ENCODE measurements at places on chromosomes 12 and 14.

DNA sequence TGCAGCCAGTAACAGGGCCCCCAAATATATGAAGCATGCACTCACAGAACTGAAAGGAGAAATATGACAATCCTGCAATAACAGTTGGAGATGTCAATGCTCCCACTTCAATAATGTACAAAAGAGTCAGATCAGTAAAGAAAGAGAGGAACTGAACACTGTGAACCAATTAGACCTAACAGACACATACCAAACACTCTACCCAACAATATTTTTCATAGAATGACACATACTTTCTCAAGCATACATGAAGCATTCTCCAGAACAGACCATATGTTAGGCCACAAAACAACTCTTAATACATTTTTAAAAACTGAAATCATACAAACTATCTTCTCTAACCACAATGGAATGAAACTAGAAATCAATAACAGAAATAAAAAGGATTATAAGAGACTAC is 80.2 kb downstream of the ELK3 start:
- DNase-seq, result no peak

GRCh38 chr14:54629183-54629582 is 62.3 kb downstream of the SAMD4A start:
- DNase-seq, result no peak

- no peak for DNase-seq
Measured at GRCh38 chr12:56530390-56531055, 8.9 kb downstream of the RBMS2 start.

- no peak for DNase-seq
Measured at GRCh38 chr12:49763006-49763591, 21.7 kb downstream of the TMBIM6 start.

- DNase-seq, result no peak
Measured at GRCh38 chr12:112370868-112371510, 11.2 kb downstream of the HECTD4 start.

- no peak for DNase-seq
Measured at GRCh38 chr12:27237790-27238771, 6.0 kb upstream of the STK38L start.

DNA sequence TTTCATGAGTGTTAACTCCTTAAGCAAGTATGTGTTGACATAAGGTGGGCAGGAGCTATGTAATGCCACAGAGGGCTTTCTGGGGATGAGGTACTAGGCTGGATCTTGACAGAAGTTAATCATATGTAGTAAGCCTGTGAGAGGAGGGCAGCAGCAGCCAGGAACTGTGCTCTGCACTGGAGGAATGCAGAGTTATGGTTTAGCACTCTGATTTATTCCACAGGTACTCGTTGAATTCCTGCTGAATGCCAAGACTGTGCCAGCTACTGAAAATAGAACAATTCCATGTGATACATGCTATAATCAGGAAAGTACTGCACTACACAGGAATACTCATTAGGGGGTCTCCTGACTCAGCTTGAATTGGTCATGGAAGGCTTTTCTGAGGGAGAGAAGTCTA is 58.7 kb downstream of the SUSD6 start:
- no peak for DNase-seq

DNA sequence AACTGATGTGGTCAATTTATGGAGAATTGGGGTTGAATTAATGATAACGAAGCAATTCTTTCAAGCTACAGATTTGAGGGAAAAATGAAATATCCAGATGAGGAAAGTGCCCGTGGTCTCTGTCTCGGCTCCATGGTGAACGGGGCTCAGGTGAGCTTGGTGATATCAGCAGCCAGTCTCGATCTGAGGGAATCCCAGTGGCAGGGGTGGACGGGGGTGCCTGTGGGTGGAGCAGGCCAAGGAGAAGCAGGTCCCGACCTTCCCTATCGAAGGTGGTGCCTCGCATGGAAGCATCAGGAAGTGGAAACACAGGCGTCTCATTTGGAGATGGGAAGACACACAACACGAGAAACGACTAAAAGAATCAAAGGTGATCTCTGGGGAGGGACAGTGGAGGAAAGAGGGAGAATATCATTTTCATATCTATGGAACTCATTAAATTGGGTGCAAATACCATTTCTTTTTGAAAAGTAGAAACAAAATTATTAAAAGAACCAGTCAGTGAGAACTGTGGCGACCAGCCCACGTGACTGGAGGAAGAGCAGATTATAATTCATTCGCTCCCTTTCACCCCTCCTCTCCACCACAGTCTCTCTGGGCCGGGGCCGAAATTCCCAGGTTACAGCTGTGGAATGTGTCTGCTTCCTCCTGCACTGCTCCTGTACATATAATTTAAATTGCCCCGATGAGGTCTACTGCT is 354.3 kb upstream of the SFSWAP start:
- DNase-seq, result no peak

DNA sequence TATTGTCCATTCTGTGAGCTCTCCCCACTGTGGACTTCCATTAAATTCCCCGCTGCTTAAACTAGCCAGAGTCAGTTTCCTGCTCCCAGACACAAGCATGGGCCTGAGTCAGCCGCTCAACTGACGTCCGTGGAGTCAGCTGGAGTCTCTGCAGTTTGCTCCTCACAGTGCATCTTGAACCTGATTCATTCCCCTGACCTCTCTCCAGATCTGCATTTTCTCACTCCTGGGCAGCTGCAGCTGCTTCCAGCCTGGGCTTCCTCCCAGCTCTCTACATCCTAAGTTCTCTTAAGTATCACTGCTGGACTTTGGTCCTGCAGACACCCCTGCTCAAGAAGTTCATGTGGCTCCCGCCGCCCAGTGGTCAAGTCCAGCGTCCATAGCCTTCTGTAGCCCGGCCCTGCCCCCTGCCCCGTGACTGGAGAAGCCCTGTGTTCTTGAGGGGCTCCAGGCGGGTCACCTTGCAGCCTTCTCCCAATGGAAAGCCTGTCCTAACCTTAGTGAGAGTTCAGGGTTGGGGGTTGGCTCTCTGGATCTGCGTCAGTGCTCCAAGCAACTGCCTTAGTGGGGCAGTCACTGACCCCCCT is 20.0 kb downstream of the NFKBIA start:
- DNase-seq, result no peak

DNA sequence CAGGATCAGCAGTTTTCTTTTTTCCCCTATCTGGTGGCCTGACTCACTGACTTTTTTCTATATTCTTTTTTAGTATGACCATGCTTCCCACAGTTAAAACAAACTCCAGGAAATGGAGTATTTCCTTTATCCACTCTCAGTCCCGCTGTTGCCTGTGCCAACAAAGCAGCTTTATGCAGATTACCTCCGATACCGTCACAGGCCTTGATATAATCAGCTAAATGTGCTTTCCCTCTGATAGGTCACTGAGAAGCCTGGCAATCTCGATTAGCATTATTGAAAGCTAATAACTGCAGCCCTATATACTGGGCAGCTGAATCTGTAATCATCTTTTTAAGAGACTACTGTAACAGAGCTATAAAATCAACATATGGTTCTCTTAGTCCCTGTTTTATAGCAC is 243.6 kb downstream of the KIF21A start:
- no peak for DNase-seq

DNA sequence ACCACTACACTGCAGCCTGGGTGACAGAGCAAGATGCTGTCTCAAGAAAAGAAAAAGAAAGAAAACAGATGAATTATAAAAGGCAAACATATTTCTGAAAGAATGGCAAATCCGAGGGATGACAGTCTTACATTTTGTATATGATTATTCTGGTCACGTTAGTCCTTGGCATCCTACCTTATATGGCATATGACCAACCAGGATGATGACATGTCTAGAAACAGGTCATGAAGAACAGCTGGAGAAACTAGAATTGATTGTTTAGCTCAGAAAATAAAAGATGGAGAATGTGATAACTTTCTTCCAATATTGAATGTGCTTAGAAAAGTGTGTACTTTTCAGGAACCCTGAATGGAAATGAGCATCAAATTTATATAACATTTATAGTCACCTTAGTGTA is 19.2 kb downstream of the SLC2A14 start:
- DNase-seq, result no peak

DNA sequence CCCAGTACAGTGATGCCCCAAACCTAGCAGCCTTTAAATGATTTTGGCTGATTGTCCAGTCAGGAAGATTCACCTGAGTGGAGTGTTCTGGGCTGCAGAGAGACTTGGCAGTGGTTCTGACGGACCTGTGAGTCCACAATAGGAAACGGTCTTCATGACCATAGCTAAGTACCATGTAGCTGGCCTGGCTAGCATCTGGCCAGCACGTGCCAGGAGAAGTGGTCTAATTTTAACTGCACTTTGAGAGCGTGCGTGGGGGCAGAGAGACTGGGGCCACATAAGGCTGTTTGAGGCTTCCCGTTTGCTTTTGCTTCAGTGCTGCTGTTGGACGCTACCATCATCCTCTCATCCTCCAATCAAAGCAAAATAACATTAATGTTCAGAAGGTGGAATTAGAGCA is 54.7 kb downstream of the PPM1A start:
- DNase-seq, result no peak

DNA sequence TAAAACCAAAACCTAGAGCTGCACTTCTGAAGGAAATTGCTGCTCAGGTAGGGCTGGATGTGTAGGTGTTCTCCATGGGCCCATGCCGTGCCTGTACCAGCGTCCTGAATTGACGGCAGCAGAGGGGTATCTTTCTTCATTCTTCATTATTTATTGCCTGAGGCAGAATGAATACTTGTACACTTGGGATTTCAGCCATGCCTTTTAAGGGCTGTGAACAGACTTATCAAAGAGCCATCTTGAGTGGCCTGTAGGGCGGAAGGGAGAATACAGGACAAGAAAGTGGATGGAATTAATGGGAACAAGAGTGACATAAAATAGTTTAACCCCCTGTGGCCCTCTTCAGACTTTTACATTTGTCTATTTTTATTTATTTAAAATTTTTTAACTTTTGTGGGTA is 61.4 kb downstream of the RASSF3 start:
- no peak for DNase-seq

Measured in cerebellar nuclear complex (tissue), 1 donor.